ENCODE measurements at places on chromosomes 11 and 22.

- DNase-seq, result no peak
Observed at GRCh38 chr11:75069473-75069872, 27.2 kb downstream of the OR2AT4 start.

DNA sequence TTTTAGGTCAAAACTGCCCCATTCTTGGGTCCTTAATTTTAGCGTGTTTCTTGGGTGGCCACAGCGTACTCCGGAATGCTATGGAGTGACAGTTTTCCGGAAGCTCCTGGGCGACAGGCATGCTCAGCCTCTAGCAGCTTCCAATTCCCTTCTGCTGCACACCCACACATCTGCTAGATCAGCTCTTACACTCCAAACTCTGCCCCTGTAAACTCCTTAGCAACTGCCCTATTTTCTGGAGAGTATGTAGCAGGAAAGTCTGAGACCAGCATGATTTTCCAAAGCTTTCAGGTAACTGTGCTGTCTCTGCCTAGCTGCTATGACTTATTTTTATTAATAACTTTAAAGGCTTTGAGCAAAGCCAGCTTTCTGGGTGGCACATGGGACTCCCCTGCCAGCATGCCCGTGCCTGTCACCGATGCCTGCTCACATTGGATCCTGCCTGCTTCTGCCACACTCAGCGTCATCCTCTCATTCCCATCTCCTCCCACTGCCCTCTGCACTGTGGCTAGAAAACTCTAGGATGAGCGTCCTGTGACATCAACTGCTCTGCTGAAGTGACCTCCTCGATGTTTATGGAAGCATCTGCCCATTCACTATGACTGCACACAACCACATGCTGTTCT lies 17.3 kb downstream of the TOLLIP start:
- no peak for DNase-seq

GRCh38 chr11:122220321-122220720 lies 104.3 kb upstream of the BLID start:
- no peak for DNase-seq

- DNase-seq, result no peak
Observed at GRCh38 chr11:114095899-114096298, 36.4 kb downstream of the ZBTB16 start.

- DNase-seq, result peak; percentile 16
Observed at GRCh38 chr11:99020352-99021225, at the start of gene CNTN5. CNTN5 (plus strand) TSS chr11:99020949.

GRCh38 chr11:132471466-132471865 lies 1060.8 kb downstream of the OPCML start:
- DNase-seq, result no peak

DNA sequence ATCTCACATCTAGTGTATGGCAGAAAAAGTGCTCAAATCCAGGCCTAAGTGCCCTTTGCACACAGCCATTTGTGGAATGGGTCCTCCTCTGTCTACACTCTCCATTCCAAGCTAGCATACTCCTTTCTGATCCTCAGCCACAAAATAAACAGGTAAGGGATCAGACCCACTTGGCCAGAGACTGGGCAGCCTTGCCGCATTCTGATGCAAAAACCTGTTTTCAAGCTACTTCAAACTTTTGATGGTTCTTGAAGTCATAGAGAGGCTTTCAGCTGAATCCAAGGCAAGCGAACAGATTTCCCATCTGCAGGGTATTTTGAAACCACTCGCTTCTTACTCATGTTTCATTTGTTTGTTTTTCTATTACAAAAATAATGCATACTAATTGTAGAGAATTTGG lies 136.6 kb upstream of the NAV2 start:
- DNase-seq, result no peak

GRCh38 chr22:44698531-44699421 lies 3.2 kb upstream of the PRR5 start:
- no peak for DNase-seq

DNA sequence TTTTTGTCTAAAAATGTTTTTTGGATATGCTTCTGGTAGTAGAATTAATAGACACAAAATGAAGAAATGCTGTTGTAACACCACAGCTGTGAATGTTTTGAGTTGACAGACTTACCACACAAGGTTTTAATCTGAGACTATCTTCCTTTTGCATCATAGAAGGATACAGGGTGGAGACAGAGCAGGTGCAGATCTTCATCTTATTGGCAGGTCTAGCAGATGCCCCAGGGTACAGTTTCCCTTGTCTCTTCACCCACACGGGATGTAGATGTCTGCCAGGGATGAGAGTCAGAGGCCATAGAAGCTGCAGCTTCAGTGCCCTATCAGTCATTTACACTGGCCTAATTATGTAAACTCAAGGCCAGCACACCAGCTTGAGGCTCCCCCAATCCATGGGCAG lies 985 bp downstream of the OOSP3 start:
- no peak for DNase-seq

DNA sequence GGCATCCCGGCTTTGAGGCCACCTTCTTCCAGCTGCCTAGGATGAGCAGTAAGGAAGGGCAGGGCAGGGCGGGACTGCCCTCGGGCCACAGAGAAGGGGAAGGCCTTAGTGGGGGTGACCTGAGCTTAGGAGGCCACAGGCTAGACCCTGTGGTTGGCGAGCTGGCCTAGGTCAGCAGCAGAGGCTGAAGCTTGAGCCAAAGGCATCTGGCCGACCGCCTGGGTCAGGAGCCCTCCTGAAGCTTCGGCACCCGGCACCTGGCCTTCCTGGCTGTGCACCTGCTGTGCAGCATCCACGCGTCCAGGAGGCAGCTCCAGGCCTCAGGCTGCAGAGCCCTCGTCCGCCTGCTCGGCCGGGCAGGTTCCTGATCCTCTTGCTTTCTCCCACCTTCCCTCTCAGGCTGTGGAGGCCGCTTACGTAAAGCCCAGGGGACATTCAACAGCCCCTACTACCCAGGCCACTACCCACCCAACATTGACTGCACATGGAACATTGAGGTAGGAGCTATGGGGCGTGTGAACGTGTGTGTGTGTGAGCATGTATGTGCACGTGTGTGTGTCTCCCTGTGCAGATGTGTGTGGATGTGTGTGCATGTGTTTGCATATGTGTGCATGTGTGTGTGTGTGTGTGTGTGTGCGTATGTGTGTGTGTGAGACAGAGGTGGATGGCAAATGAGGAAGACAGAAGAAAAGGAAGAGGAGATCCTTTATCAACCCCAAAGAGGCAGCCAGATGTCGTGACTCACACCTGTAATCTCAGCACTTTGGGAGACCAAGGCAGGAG lies 34.9 kb downstream of the ST14 start:
- no peak for DNase-seq

GRCh38 chr11:45095691-45096010 lies 50.8 kb upstream of the PRDM11 start:
- no peak for DNase-seq

- no peak for DNase-seq
Observed at GRCh38 chr11:30113326-30113898, 96.6 kb upstream of the KCNA4 start.

DNA sequence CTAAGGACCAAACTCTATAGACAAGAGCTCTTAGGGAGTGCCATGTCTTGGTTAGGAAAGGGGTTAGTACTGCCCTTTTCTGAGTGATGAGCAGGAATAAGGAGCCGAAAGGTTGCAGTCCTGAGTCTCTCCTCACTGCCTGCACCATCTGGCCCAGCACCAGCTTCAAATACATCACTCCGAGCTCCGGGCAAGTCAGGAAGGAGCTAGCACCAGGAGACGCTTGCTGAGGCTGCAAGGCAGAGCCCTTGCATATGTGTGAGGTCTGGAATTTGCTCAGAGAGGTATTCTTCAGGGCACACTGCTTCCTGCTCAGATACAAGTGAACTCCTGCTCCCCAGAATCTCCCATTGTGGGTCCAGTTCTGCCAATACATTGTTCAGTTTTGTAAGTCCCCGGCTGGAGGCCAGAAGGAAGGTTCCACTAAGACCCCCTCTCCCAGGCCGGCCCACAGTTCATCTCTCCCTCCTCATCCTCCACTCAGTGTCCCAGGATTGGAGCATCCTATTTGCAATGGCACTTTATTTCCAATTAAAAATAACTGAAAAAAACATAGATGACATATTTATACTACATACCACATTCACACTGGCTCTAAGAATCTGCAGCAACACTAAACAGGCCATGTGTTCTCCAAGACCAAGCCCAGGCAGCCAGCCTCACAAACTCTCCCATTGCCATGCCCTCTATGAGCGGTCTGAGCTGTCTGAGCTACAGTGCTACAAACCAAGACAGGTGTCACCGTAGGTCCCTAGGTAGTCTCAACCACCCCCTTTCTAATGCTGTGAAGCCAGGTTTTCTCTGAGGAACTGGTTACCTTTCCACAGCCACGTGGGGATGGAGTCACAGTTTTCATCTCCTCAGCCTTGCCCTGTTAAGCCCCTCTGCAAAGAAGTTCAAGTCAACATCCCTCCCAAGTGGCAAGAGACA lies 55.1 kb upstream of the SPATA19 start:
- DNase-seq, result no peak

DNA sequence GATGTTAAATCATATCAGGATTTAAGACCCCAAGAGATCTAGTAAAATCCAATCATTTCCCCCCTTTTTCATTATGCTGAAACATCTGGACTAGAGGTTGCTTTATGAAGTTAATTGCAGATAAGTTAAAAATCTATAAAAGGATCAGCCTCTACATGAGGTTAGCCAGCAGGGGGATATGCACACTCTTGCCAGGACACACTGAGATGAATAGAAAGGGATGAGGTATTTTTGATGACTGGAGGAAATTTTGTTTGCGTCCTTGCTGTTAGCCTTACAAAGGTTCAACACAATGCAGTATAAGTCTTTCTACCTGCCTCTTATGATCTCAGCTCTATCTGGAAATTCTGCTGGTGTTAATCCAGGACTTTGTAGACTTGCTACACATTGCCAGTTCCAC lies 1034.3 kb downstream of the LRRC4C start:
- no peak for DNase-seq

GRCh38 chr11:69394869-69395246 lies 86.6 kb upstream of the LINC01488 start:
- DNase-seq, result no peak
